Left lung (tissue), 14 donors: ENCODE measurements at places on chromosomes 7 and 10. TPM values are rescaled to one million over a fixed set of nuclear protein-coding genes. Genes with fewer than 3 reads are reported as not detected.

The TDRD1 gene
- polyA plus RNA-seq, result 0.17 TPM

The CYP3A4 gene
- polyA plus RNA-seq, result 0.34 TPM

DNA sequence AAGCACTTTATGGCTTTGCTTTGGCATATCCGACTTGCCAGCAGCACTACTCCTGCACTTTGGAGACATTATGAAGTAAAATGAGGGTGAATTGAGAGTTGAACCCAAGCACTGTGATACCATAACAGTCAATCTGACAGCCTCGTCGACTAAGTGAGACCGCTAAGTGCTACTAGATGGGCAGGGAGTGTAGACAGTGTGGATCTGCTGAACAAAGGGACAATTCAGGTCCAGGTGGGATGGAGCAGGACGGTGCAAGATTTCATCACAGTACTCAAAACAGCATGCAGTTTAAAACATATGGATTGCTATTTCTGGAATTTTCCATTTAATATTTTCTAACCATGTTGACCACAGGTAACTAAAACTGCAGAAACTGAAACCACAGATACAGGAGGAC is 20.8 kb upstream of the PRTFDC1 start:
- DNase-seq, result no peak

DNA sequence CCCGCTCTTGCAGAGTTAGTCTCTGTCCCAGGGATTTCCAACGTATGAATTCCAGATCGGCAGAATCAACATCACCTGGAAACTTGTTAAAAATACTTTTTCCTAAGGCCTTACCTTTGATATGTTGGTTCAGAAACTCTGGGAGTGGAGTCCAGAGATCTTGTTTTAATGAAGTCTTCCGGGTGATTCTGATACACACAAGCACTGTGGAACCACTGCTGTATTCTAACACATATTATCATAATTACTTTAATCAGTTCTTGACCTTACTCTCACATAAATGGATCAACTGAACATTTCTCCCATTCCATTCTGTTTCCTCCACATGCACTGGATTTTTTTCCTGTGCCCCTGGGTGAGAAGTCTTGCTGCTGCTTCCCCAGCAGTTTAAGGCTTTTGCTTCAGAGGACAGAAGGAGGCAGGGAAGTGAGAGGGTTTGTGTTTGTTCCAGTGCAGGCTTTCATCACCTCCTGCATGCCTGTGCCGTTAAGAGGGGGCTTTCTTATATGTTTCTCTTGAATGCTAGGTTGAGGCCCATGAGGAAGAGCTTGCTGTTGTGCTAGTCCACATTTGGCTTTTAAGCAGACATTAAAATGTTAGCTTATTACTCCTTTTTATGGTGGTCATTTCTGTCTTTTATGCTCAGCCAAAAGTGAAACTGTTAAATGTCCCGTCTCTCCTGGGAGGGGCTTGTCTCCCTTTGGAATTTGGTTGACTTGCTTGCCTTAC is 32.4 kb downstream of the CCSER2 start:
- DNase-seq, result no peak

GRCh38 chr10:92965314-92965713 is 95.3 kb upstream of the CYP26C1 start:
- no peak for DNase-seq

The OIT3 gene
- 0.95 TPM for polyA plus RNA-seq

DNA sequence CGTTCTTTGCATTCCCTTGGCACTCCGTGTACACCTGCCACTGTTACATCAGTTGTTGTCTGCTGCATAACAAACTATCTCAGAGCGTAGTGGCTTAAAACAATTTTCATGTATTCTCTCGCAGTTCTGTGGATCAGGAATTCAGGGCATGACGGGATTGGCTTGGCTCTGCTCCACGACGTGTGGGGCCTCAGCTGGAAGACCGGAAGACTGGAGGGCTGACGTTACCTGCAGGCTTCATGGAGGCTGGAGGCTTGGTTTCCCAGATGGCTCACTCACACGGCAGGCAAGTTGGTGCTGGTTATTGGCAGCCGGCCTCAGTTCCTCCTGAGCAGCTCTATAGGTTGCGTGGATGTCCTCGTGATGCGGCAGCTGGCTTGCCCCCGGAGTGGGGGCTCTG is 25.5 kb downstream of the NYAP1 start:
- peak; percentile 56 for DNase-seq

The NEUROG3 gene
- not detected for polyA plus RNA-seq

The CALML5 gene
- polyA plus RNA-seq, result not detected

The XRCC2 gene
- 12.3 TPM for polyA plus RNA-seq

The DPP6 gene
- polyA plus RNA-seq, result 0.36 TPM

GRCh38 chr7:126658684-126659083 is 594.1 kb downstream of the GRM8 start:
- DNase-seq, result no peak

The SPRN gene
- polyA plus RNA-seq, result 3.3 TPM

- DNase-seq, result no peak
These were observed 8.2 kb upstream of the NRG3 start for GRCh38 chr10:81866753-81867152.

The MORN4 gene
- 14.2 TPM for polyA plus RNA-seq

The HMX2 gene
- polyA plus RNA-seq, result not detected

The SHH gene
- polyA plus RNA-seq, result 24.7 TPM

The PDZD7 gene
- 0.48 TPM for polyA plus RNA-seq

The EN2 gene
- not detected for polyA plus RNA-seq

The OPALIN gene
- polyA plus RNA-seq, result not detected

The CTAGE15 gene
- 0.97 TPM for polyA plus RNA-seq

GRCh38 chr10:91856637-91857036 is 52.6 kb downstream of the FGFBP3 start:
- no peak for DNase-seq

GRCh38 chr10:129694184-129694583 is 227.1 kb downstream of the MGMT start:
- DNase-seq, result no peak

DNA sequence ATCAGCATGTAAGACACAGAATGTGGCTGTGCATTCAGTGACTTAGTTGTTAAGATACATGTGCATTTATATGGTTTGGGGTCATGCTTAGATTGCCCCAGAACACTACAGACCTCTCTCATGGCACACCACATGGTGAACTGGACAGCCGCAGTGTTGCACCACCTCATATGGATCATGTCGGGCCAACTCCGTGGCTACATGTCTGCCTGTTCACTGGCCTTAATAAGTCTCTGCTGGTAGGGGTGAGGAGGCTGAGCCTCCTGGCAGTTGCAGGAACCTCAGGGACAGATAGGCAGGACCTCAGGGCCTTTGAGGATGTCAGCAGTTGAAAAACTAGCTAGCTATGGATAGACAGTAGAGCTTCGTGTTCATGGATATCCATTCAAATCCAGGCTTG is 751.0 kb downstream of the GRID1 start:
- no peak for DNase-seq

DNA sequence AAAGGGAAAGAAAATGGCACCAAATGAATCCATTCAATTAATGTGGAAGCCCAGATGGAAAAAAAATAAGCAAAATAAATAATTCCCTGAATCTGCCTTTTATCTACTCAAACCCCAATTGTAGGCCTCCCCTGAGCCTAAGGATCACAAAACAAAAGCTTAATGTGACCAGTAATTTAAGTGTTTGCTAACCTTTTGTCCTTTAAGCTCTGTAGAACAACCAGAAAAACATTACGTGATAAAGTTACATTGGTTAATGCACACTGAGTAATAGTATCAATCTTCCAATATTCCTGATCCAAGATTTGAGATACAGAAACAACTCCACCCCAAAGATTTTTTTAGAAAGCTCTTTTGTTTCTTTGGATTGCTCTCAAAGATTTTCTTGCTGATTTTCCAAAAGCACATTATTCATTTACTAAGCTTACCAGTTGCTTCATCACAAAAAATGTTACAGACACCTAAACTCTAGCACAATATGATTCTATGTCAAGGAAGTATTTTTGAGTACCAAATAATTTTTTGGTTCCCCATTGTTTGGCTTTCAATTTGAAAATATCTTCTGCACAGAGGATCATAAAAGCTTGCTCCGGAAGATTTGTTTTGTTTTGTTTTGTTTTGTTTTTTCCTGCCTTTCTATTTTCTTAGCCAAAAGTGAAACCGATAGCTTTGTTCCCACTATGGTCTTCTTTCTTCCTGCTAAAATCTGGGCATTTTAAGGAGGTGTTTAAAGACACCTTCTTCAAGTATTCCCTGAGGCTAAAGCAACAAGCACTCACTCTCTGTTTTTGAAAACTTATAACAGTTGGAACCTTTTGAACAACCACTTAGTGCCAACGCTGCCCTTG is 54.2 kb downstream of the TRIL start:
- DNase-seq, result no peak

GRCh38 chr7:123749537-123749857 is 694 bp upstream of the WASL start:
- no peak for DNase-seq

DNA sequence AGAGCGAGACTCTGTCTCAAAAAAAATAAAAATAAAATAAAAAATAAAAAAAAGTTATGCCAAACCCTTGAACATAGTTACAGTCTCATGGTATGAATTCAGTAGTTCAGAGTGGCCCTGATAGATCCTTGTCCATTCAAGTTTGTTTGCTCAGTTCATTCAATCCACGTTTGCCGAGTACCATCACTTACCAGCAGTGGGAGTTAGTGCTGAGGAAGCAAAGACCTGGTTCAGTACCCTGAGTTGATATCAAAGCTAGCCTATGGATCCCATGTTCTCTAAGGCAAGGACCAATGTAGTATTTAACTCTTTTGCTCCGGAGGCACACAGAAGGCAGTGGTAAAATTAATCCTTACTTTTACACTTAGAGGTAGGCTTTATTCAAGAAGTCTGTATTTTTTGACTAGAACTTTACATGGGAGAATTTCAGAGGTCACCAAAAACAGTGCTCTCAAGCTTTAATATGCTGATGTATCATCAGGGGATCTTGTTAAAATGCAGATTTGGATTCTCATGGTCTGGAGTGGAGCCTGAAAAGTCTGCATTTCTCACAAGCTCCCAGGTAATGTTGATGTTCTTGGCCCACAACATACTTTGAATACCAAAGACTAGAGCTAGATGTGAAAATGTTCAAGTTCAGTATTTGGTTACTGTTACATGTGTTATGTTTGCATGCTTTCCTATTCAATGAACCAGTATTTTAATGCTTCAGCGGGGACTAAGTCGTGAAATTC is 38.1 kb upstream of the HBP1 start:
- no peak for DNase-seq

The NRP1 gene
- 179 TPM for polyA plus RNA-seq

DNA sequence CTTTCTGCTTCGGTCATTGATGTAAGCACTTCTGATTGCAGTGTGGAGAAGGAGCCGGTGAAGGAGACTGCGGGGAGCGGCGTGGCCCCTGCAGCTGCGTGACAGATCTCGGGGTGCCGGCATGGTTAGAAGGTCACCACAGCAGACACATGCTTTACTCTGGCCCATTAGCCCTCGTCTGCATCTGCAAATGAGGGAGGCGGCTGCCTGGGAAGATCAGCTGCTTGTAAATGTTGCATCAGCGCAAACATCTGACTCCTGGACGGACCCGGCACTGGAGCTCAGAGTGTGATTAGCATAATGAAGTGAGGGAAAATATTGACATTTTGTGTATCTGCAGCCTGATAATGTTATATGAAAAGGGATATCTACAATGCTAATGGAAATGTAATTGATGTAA is 30.5 kb upstream of the MNX1 start:
- DNase-seq, result no peak

DNA sequence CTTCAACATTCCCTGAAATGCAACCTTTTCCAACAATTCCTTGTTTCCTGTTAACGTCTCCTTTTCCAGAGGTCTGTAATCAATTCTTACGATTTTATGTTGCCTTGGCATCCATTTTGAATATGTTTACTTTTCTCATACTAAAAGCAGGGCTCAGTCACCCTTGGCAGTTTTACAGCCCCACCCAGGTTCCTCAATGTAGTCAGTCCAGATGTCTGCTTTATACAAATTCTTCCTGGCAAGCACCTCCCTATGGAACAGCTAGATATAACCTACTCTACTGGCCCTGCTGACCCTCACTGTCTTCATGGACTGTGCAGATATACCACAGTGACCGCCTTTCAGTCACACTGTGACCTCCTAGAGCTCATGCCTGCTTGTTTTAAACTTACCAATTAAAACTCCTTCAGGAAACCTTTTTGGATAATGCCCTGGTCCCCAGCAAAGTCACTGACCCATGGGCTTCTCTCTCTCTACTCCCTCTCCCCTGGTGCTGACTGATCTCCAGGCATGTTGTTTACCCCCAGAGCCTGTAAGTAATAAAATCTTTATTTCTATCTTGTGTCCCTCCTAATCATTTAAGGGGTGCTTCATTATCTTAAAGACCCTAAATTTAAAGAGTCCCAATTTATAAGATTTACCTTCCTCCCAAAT is 147.1 kb upstream of the STEAP1 start:
- no peak for DNase-seq

- no peak for DNase-seq
These were observed 21.5 kb upstream of the TARP start for GRCh38 chr7:38294926-38295325.

GRCh38 chr7:149490083-149490760 is 7.4 kb downstream of the ZNF746 start:
- peak; percentile 54 for DNase-seq

DNA sequence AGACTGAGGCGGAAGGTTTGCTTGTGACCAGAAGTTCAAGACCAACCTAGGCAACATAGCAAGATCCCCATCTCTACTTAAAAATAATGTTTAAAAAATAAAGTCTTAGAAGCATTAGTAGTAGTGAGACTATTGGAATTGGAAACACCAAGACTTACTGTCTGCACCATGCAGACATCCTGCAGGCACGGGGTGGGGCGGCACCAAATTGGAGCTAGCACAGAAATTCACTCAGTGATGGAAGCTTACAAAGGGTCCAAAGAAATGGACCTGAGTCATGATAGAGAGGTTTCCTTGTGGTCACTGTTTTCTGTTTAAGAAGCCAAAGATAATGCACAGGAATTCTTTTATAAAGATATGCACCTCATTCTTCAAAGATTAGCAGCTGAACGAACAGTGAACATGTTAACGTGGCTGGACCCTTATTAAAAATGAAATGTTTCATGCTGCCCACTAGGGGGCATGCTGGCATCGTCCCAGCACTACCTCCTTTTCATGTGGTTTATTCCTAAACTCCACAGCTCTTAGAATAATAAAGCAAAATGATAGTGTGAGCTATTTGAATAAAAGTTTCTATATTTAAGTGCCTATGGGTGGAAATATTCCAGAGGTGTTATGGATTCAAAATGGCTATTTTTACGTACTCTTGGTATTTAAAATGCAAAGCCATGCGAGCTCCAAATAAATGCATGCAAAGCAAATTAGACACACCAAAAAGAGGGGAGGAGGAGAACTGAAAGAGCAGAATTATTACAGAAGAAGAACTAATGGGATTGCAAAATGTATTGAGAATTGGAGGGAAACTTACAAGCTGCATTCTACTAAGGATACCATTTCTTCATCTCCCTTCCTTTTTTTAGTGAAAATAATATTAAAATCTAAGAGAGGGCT is 28.6 kb downstream of the PDSS1 start:
- no peak for DNase-seq

DNA sequence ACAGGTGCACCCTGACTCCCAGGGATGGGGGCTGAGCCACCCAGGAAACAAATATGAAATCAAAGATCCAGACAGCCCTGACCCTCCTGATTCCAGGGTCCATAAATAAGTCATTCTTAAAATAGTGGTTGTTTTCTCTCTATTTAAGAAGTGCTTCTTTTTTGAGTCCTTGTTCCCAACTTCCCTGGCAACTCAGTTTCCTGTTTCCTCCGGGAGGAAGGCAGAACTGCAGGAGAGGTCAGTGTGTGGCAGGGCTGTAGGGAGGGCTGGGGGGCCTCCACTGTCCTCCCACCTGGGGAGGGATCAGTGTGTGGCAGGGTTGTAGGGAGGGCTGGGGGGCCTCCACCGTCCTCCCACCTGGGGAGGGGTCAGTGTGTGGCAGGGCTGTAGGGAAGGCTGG is 88.7 kb upstream of the PDGFA start:
- no peak for DNase-seq

The AVPI1 gene
- 5.0 TPM for polyA plus RNA-seq

The HOXA1 gene
- 2.3 TPM for polyA plus RNA-seq

The PRDX3 gene
- polyA plus RNA-seq, result 182 TPM
